ENCODE measurements at places on chromosomes 7 and 10.

GRCh38 chr7:30249316-30249715 lies 35.1 kb upstream of the ZNRF2 start:
- DNase-seq: no peak

- no peak for DNase-seq
Observed at GRCh38 chr7:757741-758163, 30.7 kb upstream of the PRKAR1B start.

DNA sequence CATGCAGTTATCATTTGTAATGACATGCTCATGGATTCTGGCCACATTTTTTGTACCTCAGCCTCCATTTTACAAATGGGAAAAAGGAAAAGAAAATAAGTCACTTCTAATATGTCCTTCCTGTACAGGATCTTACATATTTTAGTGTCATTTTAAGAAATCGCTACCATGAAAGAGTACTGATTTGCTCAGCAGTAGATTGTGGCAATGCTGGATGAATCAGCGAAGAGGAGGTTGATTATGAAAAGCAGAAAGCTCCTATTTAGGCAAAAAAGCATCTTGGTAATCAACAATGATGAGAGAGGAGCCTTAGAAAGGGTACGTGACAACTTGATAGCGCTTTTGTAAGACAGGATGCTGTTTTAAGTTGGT lies 522.9 kb downstream of the PARD3 start:
- DNase-seq: no peak

- no peak for DNase-seq
Observed at GRCh38 chr10:36837416-36837815, 288.0 kb upstream of the ANKRD30A start.

GRCh38 chr10:623477-624311 lies 65.8 kb downstream of the DIP2C start:
- DNase-seq: no peak

- DNase-seq: no peak
Observed at GRCh38 chr7:98785929-98786571, 83.8 kb downstream of the TMEM130 start.

GRCh38 chr7:146146831-146147486 lies 30.4 kb downstream of the CNTNAP2 start:
- DNase-seq: no peak

DNA sequence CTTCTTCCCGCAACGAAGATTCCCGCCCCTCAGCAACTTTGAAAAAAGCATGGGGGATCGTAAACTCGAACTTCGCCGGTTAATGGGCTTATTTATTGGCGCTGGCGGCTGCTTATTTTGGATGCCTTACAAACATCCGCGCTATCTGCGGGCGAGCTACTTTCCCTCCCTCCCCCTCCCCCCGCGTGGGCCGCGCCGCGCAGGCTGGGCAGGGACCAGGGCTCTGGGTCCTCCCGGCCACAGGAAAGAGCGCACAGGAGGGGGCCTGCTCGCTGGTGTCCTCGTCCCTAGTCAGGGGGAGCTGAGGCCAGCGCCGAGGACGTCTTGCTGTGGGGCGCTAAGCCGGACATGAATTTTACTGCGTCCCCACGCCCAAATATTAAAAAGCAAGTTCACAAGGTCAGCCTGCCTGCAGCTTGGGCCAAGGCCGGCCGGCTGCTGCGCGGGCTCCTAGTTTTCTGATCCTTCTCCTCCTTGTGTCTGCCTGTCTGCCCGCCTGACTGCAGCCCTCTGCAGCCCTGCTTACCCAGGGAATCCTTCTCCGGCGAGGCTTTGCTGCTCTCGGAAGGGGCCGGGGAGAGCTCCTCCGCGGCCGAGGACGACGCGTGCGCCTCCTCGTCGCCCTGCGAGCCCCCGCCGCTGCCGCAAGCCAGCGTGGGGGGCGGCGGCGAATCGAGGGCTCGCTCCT lies 1.2 kb downstream of the HOXA10 start:
- DNase-seq: peak; percentile 52

- DNase-seq: no peak
Observed at GRCh38 chr10:126639084-126639483, 31.4 kb downstream of the C10orf90 start.

DNA sequence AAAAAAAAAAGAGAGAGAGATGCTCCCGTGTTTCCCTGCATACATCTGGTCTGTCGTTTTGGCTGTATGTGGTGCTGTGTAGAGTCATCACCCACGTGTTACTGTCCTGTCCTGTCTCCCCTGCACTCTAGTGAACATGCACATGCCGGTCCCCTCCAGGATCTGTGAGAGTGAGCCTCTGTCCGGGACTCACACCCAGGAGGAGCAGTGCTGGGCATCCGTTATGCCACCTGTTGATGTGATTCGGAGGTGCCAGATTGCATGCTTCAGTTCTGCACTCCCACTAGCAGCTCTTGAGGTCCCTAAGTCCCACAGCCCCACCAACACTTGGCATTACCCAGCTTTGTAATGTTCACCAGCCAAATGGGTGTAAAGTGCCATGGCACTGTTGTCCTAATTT lies 16.4 kb downstream of the GHRHR start:
- DNase-seq: no peak

GRCh38 chr10:86967481-86967941 lies 771 bp upstream of the ADIRF start:
- no peak for DNase-seq

- DNase-seq: peak; percentile 73
Observed at GRCh38 chr10:99551158-99551557, 18.4 kb downstream of the NKX2-3 start.

GRCh38 chr7:134720091-134720935 lies 59.1 kb upstream of the CALD1 start:
- no peak for DNase-seq

DNA sequence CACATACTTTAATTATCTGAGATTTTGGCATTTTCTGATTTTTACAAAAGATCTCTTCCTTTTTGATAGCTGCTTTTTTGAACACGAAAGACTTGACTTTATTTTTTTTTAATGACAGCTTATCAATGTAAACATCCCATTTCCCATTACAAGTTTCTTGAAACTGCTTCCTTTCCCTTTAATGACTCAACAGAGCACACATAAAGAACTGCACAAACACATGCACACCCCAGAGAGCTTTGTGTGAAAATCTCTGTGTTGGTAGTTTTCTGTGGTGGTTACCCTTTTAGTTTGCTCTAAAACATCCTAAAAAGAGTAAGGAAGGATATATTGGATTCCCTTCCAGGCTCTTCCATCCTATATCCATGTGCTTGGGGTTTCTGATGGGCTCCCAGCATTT lies 125.1 kb upstream of the ZNF32 start:
- no peak for DNase-seq

DNA sequence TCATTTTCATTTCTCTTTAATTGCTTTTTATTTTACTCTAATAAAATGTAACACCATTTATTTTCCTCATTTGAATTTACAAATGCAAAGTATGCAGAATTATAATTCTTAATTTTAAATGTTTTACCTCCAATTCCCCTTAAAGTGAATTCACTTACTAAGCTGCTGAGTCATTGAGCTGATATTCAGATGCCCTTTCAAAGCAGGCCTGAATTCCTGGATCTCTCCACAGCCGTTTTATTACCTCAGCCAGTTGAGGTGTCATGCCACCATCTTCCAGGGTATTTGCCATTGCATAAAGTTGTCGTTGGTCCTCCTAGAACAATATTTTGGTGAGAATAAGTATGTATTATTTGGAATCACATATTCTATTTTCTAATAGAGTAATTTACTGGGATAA lies 33.2 kb downstream of the GNAT3 start:
- peak; percentile 81 for DNase-seq

DNA sequence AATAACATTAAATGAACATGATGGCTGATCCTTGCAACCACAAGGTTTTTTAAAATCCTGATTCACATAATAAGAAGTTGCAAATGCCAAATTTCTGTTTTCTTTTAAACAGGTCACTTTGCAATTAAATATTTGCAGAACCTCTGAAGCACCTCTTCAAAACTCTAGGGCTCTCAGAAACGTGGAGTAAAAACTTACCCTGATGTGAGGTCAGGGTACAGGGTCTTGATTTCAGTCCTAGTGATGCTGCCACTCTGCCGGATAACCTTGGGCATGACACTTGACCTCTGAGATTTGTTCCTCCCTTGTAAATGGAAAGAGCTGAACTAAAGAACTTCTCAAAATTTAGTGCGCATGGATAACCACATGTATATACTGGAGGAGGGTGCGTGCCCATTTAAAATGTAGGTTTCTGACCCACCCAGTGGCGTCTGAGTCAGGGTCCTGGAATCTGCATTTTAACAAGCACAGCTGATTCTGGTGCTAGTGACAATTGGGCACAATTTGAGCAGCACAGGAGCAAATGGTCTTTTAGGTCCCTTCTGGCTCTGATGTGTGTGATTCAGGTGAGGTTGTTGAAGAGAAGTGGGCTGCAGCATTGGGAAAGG lies 35.5 kb upstream of the TNPO3 start:
- DNase-seq: no peak

- DNase-seq: no peak
Observed at GRCh38 chr7:35480806-35481205, 214.1 kb downstream of the HERPUD2 start.

GRCh38 chr10:124345521-124345920 lies 73.2 kb downstream of the OAT start:
- no peak for DNase-seq

DNA sequence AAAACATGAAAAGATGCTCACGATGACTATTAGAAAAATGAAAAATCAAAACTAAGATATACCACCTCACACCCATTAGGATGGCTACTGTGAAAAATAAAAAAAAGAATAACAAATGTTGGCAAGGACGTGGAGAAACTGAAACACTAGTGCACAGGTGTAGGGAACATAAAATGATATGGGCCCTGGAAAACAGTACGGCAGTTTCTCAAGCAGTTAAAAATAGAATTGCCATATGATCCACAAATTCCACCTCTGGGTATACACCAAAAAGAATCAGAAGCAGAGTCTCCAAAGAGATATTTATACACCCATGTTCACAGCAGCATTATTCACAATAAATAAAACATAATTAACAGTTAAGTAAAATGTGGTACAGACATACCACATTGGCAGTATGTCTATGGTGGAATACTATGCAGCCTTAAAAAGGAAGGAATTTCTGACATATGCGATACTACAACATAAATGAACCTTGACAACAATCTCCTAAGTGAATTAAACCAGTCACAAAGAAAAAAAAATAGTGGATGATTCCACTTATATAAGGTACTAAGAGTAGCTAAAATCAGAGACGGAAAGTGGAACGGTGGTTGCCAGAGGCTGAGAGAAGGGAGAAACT lies 69.7 kb downstream of the KMT2C start:
- no peak for DNase-seq

DNA sequence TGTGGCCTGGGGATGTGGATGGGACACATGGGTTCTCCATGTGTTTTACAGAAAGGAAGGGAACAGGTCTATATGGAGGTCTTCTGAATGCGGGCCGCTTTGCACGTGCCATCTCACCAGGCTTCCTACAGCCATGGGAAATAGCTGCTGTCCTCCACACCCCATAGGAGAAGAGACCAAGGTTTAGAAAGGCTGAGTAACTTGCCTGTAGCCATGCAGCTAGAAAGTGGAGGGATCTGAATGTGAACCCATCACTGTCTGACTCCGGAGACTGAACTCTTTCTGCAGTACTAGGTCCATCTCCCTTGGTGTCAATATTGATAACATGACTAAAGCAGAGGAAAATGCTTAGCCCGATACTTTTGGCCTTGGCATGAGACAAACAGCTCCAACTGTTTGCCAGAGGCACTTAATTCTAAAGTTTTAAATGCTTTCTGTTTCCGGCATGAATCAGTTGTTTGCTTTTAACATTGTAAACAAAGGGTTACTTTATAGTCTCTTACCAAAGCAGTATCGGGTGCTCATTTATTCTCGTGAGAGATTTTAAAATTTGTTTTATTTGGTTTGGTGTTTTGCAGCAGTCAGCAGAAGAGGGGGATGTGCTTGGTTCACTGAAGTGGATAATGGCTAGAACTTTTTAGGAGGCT lies 64.8 kb upstream of the LOXL4 start:
- no peak for DNase-seq

DNA sequence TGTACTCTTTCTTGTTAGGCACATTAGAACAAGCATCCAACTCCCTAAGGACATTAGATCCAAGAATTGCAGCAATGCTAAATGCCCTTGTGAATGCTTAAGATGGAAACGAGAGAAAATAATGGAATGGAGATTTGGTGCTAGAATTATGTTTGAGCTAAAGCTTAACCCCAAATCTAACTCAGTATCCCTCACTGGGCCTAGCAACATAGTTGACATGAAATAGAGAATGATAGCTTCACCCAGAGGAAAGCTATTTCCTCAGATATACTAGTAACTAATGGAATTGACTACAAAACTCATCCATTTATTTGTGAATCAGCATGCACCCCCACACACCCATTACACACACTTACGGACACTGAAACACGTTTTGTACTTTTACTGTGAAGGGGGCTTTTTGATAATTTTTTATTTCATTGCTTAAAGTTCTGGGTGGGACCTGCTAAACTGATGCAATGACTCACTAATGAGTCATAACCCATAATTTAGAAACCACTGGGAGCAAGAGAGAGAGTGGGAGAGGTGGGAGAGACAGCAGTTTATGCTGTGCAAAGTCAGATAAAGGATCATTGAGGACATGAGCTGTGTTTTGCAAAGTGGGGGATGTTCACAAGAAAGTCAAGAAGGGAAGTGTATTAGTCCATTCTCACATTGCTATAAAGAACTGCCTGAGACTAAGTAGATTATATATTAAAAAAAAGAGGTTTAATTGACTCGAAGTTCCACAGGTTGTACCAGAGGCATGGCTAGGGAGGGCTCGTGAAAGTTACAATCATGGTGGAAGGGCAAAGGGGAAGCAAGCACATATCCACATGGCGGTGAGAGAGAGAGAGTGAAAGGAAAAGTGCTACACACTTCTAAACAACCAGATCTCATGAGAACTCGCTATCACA lies 382.7 kb downstream of the SFMBT2 start:
- no peak for DNase-seq

DNA sequence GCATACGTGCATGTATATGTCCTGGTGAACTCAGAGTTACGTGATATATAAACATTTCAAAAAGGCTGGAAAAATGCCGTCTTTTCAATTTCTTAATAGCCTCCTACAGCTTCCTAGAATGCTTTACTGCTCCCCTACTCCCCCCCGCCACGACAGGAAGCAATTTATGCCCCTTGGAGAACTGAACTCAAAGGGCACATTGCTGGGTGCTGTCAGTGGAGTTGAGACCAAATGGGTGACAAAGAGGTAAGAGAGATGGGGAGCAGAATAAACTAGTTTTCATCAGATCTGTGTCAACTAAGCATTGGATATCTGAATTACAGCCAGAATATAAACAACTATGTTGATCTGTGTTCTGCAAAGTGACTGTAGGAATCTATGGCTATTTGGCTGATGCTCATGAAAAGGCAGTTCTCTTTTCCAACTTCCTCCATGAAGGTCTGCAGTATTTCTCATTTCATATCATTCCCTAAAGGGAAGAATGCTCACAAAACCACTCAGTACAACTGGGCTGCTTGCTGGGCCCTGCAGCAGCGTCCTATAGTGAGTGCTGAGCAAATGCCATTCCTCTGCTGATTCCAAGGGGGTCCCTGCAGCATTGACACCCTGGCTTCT lies 171.3 kb upstream of the HPS1 start:
- DNase-seq: no peak
